ENCODE measurements at places on chromosomes 1 and 21.

DNA sequence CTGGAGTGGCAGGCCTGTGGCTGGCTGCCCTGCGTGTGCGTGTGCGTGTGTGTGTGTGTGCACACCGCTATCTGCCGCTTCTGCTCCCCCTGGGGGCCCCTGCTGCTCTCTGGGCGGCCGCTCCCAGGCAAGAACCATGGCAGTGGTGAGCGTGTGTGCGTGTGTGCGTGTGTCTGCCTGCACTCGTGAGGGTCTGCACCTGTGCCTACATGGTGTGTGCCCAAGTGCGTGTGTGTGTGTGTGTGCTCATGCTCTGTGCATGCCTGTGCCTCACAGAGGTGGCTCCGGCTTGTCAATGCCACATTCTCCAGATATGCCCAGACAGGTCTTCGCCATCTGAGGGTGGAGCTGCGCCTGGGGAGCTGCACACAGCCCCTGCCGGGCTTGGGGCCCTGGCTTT, 18.7 kb upstream of the PEX10 start:
- no peak for DNase-seq

GRCh38 chr1:214553142-214553710, 1.8 kb upstream of the PTPN14 start:
- no peak for DNase-seq

GRCh38 chr1:28185071-28185470, 8.6 kb upstream of the PTAFR start:
- DNase-seq: no peak

- DNase-seq: peak; percentile 49
Measured at GRCh38 chr1:165376041-165376810, 19.7 kb upstream of the LMX1A start.

- DNase-seq: no peak
Measured at GRCh38 chr1:95216292-95216990, 17.6 kb upstream of the RWDD3 start.

GRCh38 chr1:224212618-224213061, 29.6 kb downstream of the DEGS1 start:
- DNase-seq: no peak

GRCh38 chr1:157154291-157154690, 16.1 kb upstream of the ETV3 start:
- DNase-seq: no peak

- DNase-seq: no peak
Measured at GRCh38 chr1:168653567-168653966, 75.4 kb downstream of the DPT start.

- no peak for DNase-seq
Measured at GRCh38 chr1:245428681-245429080, 273.9 kb downstream of the KIF26B start.

DNA sequence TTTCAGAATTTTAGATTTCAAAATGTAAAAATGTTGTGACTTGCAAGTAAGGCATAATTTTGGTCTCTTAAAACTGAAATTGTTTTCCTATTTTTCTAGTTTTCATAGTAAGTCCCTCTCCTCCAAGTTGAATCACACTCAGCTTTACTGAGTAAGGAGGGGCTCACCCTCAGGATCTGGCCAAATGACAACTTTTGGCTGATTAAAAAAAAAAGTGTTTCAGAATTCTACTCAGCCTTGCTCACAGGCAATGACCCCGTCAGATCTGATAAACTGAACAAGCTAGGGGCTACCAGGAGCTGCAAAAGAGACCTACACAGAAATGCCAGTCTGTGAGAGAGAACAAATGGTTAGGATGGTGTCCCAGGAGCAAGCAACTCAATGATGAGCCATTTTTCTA, 159.8 kb downstream of the PBX1 start:
- DNase-seq: no peak

DNA sequence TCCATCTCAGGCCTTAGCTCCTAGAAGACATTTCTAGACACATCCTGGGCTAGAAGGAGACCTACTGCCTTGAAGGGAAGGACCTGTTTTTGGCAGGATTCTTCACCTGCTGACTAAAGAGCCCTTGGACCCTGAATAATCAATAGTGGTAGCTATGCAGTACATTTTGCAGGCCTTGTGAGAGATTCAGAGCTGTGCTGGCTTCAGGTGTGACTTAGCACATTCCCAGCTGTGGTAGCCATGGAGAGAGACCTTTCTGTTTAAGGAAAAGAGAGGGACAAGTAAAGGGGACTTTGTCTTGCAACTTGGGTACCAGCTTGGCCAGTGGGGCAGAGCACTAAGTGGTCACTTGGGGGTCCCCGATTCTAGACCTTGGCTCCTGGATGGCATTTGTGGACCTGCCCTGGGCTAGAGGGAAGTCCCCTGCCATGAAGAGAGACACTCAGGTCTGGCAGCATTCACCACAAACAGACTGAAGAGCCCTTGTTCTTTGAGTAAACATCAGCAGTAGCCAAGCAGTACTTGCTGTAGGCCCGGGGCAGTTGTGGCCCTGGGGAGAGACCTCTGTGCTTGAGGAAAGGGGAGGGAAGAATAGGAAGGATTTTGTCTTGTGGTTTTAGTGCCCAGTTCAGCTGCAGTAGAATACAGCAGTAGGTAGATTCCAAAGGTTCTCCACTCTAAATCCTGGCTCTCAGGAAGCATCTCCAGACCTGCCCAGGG, 26.2 kb upstream of the CD1A start:
- DNase-seq: no peak

GRCh38 chr1:31799196-31799894, 16.5 kb downstream of the SPOCD1 start:
- no peak for DNase-seq

DNA sequence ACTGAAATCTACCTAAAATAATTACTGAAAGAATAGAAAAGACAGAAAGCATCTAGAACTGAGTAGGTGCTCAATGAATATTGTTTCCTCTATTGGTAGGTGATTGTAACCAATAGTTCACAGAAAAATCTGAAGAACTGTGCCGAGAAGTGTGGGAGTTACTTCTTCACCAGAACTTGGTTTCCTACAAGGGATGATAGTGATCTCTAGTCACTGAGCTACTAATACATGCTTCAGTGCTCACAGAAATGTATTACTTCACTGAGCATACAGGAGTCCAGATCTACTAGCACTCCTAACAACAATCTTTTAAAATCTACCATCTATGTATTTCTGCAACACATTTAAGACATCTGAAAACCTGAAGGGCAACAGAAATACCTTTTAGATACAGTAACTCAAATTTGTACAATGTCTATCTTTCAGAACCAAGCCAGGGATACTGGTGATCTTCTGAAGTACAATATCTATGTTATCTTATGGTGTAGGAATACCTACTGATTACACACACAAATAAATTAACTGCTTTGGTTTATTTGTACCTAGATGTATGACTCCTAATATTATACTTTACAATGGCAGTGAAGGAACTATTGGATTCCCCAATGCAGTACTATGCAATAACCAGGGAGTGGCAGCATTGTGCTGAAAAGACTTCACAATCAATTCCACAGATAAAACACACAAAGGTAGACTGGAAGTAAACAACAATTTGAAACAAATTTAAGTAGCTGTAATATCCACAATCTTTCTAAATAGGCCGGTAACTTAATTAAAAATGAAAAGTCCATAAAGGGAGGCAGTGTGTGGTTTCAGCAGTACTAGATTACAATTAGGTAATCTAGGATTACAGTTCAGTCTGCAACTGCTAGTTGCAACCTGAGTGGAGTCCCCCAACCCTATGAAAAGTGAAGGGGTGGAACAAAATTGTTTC, 243.0 kb downstream of the SLC45A1 start:
- no peak for DNase-seq

DNA sequence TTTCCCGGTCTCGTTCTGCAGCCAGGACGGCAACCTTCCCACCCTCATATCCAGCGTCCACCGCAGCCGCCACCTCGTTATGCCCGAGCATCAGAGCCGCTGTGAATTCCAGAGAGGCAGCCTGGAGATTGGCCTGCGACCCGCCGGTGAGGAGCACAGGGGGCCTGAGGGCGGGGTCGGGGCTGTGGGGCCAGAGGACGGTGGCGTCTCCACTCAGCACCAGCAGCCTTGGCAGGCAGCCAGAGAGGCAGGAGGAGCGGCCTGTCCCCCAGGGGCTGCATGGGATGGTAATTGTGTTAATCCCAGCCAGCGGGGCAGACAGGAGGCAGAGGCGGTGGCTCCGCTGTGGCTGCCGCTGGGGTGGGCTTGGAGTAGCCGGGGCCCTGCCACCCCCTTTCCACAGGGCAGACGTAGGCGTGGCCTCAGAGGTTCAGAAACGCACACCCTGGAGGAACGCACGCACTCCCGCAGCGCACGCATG, 12.1 kb downstream of the SAMD11 start:
- DNase-seq: peak; percentile 76

GRCh38 chr1:242870966-242871365, 346.5 kb upstream of the PLD5 start:
- no peak for DNase-seq

GRCh38 chr1:63747445-63747844, 26.4 kb upstream of the ROR1 start:
- DNase-seq: no peak

- DNase-seq: peak; percentile 65
Measured at GRCh38 chr1:10665930-10666850, 130.3 kb downstream of the CASZ1 start.

GRCh38 chr1:94247138-94248094, 10.0 kb upstream of the ARHGAP29 start:
- peak; percentile 92 for DNase-seq

DNA sequence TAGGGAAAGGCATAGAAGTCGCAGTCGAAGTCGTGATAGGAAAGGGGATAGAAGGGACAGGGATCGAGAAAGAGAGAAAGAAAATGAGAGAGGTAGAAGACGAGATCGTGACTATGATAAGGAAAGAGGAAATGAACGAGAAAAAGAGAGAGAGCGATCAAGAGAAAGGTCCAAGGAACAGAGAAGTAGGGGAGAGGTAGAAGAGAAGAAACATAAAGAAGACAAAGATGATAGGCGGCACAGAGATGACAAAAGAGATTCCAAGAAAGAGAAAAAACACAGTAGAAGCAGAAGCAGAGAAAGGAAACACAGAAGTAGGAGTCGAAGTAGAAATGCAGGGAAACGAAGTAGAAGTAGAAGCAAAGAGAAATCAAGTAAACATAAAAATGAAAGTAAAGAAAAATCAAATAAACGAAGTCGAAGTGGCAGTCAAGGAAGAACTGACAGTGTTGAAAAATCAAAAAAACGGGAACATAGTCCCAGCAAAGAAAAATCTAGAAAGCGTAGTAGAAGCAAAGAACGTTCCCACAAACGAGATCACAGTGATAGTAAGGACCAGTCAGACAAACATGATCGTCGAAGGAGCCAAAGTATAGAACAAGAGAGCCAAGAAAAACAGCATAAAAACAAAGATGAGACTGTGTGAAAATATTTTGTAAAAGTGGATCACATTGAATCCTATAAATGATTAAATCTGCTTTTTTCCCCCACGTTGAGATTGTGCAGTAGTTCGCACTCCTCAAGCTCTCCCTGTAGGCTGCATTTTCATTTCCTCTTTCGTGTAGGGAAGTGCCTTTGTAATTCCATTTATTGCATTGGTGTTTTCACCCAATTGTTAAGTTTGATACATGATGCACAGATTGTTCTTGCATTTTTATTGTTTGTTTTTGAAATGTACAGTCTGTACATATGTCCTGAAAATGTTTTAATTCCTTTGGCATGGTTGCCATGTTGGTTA, 7.5 kb downstream of the PRPF38B start:
- no peak for DNase-seq

GRCh38 chr1:94514095-94514727, 27.3 kb downstream of the F3 start:
- no peak for DNase-seq

GRCh38 chr21:34830386-34831170, 161.8 kb downstream of the CLIC6 start:
- no peak for DNase-seq

GRCh38 chr1:11878081-11878890, 19.5 kb upstream of the NPPB start:
- DNase-seq: no peak

- no peak for DNase-seq
Measured at GRCh38 chr1:229102741-229103391, 168.0 kb upstream of the RAB4A start.

- DNase-seq: no peak
Measured at GRCh38 chr1:201882665-201883132, 6.0 kb upstream of the SHISA4 start.

DNA sequence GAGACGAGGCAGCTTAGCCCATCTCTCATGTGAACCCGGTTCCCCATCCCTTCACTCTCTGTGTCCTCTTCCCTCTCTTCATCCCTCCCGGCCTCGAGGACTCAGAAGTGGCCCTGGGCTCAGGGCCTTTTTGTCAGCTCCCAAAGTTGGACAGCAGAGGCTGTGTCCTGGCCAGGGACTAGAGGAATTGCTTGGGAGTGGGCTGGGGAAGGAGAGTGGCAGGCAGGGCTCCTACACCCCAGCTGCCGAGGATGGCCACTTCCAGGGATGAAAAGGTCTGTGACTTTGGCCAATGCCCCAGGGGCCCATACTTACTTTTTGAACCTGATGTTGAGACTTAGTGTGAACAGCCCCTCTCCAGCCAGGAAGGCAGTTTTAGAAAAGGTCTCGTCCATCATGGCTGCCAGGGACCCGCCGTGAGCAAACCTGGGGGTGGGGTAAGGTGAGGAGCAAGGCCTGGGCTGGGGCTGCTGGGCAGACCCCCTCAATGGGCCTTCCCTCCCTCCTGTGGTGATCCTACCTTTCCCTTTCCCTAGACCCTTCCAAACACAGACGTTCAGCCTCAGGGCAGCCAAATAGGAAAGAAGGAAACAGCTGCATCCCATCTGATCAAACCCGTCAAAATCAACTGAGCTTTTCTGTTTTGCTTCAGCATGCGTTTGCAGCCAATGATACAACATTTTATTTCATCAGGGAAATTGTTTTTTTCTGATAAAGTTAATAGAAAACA, 5.5 kb downstream of the THEM5 start:
- DNase-seq: no peak

DNA sequence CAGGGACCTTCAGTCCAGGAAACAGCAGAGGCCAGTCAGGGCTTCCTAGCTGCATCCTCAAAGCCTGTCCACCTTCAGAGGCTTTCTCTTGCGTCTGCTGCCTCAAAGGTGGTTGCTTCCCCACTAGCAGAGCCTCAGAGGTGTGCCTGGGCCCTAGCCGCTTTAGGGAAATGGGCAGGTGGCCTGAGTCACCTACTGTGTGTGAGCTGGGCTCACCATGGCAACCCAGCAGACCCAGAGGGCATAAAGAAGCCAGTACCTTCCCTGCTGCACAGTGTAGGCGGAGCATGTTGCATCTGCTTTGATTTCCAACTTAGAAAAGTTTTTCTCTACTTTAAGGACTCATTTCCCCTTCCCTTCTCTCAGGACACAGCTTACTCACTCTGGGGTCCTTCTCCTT, 12.5 kb downstream of the SLC9A1 start:
- DNase-seq: no peak
